ENCODE measurements at places on chromosomes 3 and 15.

DNA sequence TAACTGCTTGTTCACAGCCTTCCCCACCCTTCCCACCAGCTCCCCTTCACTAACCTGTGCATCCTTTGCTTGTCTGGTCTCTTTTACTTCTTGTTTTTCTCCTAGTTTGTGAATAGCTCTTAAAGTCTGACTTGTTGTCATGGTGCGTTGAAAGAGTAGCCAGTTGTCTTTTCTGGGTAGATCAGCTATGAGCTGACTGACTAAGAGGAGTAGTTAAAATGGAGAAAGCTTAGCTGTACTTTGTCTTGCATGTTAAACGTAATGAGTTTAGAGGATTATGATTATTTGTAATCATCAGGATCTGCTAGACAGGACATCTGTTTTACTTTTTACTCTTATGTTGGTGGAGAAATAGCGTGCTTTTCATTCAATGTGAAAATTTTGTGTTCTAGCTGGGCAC lies 35.9 kb downstream of the ATP2C1 start:
- no peak for DNase-seq

- DNase-seq, result no peak
Observed at GRCh38 chr3:145760036-145760435, 400.9 kb downstream of the PLOD2 start.

- peak; percentile 9 for DNase-seq
Observed at GRCh38 chr3:36405190-36405589, 24.9 kb downstream of the STAC start.

DNA sequence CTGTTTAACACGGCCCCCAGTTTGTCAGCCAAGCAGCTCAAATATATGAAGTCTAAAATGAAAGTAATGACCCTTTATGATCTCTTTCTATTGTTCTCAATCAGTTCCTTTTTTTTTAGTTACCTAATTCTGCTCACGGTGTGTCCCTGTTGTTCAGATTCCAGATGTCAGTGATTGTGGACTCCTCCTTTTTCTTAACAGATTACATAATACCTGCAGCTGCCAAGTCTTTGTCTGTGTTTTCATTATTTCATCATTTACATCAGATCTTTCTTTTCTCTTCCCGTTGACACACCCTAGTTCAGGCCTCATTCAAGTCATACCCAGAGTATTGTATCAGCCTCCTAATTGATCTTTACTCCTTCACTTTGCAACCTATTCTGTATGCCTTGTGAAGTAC lies 56.1 kb upstream of the SKIL start:
- peak; percentile 35 for DNase-seq

DNA sequence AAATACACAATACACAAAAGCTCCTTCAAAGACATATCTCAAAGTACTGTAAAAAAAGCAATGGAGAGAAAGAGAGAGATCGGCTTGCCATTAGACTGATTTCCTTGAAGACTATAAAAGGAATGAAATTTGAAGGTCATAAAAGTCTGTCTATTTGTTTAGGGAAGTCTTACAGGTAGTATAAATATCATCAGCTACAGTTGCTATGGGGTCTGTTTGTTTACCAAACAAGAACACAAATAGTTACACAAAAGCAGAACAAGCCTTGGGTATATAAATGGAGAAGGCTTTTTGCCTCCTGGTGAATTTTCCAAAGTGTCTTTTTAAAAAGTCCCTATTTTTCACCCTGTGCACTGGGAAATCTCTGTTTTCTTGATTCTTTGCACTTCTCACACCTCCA lies 552.3 kb downstream of the FOXP1 start:
- no peak for DNase-seq

- no peak for DNase-seq
Observed at GRCh38 chr3:12372741-12373280, 83.9 kb downstream of the PPARG start.

DNA sequence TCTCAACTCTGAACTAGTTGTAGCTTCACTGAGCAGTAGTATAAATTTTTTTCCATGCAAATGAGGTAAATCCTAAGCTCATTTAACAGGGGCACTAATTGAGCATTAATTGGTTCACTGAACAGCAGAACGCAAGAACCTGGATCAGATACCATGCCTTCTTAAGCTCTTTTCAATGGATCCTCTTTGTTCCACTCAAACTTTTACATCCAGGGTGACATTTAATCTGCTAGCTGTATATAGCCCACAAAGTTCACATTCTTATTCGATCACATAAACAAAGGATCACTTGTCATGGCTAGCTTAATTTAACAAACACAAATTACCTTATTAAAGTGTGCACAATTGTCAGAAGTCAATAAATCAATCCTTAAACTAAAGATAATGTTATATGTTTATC lies 281.6 kb downstream of the CNTN6 start:
- DNase-seq, result no peak

GRCh38 chr3:37991109-37991508 lies 523 bp downstream of the VILL start:
- no peak for DNase-seq

GRCh38 chr3:193344486-193344885 lies 34.1 kb downstream of the ATP13A5 start:
- no peak for DNase-seq

GRCh38 chr3:196007744-196008335 lies 74.0 kb downstream of the TFRC start:
- no peak for DNase-seq

GRCh38 chr3:45946307-45946706 lies 3.0 kb downstream of the CXCR6 start:
- no peak for DNase-seq

GRCh38 chr3:46994801-46995731 lies 15.6 kb downstream of the NBEAL2 start:
- DNase-seq, result no peak

DNA sequence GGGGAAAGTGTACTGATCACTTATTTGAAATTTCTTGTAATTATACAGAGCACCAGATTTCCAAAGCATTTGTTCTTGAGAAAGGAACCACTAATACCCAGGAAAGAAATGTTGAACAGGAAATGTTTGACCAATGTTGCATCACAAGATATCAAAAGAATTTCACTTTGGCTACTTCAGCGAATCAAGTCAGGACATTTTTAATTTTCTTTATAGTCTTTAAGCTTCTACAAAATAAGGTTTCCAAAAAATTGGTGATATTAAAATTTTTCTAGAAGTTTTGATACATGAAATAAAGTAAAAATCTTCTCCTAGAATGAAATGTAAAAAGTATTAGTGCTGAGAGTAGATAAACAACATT lies 421.9 kb downstream of the MECOM start:
- DNase-seq, result peak; percentile 44

DNA sequence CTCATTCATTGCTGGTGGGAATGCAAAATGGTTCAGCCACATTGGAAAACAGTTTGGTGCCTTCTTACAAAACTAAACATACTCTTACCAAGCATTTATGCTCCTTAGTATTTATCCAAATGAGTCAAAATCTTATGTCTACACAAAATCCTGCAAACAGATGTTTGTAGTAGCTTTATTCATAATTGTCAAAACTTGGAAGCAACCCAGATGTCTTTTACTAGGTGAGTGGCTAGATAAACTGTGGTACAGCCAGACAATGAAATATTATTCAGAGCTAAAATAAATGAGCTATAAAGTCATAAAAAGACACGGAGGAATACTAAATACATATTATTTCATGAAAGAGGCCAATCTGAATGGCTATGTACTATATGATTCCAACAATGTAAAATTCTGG lies 709.5 kb downstream of the NSUN3 start:
- no peak for DNase-seq

- no peak for DNase-seq
Observed at GRCh38 chr15:28974142-28974541, 88.4 kb downstream of the APBA2 start.

DNA sequence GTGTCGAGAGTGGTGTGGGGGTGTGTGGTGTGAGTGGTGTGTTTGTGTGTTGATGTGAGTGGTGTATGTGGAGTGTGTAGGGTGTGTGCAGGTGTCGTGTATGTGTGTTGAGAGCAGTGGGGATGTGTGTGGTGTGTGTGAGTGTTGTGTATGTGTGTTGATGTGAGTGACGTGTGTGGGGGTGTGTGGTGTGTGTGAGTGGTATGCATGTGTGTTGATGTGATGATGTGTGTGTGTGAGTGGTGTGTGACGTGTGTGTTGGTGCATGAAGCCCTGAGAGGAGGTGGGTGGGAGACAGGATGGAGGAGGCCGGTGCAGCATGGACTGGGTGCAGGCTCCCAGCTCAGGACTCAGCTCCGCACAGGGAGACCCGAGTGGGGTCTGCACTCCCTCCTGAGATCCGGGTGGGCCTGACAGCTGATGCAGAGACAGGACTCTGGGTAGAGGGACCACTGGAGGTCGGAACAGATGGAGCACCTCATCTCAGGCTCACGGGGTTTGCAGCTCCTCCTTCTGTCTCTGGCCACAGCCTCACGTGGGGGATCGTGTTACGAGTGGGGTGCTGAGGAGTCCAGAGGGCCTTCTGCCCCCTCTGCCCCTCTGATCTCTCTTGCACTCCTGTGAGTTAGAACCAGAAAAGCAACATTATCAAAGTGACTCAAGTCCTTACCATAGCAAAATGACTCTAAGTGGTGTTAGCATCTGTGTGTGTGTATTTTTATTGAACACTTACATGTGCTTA lies 41.3 kb downstream of the ARNT2 start:
- DNase-seq, result no peak

DNA sequence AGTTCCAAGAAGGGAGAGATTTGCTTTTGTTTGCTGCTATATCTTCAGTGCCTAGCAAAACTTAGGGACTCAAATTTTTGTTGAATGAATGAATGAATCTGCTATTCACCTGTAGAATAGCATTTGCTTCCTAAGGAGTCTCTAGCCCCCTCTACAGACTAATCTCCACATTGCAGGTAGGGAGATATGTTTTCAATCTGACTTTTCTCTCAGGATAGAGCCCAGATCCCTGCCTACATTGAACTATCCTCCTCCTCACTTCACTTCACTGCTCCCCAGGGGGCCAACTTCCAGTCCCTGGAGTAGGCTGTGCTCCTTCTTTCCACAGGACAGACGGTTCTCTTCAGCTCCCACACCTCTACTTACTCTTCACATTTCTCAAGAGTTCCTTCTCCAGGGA lies 81.9 kb upstream of the PTX3 start:
- DNase-seq, result no peak

DNA sequence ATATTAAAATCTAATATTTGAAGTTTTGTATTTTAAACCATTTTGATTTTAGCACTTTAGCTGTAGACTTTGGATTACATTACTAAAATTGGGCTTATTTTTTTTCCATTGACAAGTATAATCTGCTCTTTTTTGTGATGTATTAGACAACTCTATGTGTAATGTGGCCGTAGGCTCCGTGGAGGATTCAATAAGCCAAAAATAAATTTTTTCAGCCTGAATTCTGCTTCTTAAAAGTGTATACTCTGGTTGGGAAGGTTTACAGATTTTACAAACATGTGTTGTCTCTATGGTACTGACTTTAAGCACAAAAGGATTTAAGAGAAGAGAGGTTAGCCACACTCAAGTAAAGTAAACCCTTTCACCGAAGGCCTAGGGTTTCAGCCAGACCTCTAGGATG lies 110.8 kb downstream of the PLCL2 start:
- no peak for DNase-seq

GRCh38 chr15:41487381-41487780 lies 6.3 kb upstream of the ITPKA start:
- DNase-seq, result no peak
